Thymus (tissue), 14 donors: ENCODE measurements at places on chromosomes 5 and 9. TPM values are rescaled to one million over a fixed set of nuclear protein-coding genes. Genes with fewer than 3 reads are reported as not detected.

DNA sequence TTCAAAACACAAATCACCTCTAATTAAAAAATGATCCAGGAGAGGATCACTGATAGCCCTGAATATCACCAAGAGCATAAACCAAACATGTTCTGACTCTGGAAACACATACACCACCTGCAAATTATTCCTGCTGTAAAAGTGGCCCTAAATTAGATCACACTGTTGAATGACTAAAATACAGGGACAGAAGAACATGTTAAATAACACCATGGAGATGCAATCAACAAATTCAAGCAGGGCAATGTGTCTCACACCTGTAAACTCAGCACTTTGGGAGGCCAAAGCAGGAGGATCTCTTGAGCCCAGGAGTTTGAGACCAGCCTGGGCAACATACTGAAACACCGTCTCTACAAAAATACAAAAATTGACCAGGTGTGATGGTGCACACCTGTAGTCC is 18.2 kb upstream of the SPOUT1 start:
- no peak for DNase-seq

DNA sequence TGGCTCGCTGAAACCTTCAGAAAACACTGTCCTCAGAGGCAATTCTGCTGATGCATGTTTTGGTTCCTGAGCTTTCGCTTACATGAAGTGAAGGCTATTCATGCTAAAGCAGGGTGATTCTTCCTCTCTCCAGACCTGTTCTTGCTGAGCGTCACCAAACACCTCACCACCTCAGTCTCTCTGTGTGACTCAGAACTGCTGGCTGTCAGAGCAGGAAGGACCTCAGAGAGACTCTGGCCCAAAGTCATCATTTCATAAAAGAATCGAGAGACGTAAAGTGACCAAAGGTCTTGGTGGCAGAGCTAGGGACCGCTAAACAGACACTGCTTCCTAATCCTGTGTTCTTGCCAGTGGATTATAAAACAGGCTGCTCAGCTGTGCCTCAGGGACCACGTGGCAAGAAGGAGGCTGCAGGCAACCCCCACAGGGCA is 73.8 kb downstream of the LHFPL2 start:
- peak; percentile 14 for DNase-seq

WDR36 gene
- polyA plus RNA-seq = 11.8 TPM

DNA sequence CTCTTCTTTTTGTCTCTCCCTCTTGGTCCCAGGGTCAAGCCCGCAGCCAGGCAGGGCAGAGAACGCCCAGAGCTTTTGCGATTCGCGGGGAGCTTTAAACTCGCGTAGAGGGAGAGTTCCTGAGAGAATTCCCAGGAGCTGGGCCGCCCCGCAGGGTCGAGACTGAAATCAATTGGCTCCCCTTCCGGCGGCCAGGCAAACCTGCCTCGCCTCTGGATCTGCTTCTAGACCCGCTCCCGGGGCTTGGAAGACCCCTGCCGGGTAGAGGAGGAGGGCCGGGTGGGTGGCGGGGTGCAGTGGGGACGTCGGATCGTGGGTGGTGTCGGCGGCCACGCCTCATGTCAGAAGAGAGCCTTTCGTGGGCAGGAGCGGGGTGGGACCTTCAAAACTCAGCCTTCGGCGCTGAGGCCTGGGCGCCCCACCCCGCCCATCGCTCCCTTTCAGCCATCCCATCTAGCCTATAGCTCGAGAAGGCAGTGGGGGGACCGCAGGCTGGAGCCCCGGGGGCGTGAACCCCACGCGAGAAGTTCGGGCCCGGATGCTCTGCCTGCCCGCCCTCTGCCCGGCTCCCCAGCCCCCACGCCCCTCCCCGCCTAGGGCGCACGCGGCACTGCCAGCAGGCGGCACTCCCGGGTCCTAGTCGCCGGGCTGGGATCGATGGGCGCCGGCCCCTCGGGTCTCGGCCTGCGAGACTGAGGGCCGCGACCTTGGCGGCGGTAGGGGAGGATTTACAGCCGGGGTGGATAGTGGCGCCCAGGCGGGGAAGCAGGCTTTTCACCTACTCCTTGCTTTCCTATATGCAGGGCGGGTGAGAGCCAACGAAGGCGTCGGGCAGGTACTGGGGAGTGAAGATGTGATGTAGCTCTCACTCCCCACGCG is 6.1 kb downstream of the PRDM6 start:
- DNase-seq = no peak

TNFSF8 gene
- 82.1 TPM for polyA plus RNA-seq

- DNase-seq = no peak
These were observed 406.9 kb upstream of the ACTBL2 start for GRCh38 chr5:57889558-57889957.

GRCh38 chr5:129506950-129507349 is 46.9 kb downstream of the ADAMTS19 start:
- DNase-seq = no peak

- DNase-seq = no peak
These were observed 80.0 kb upstream of the TRIO start for GRCh38 chr5:14063138-14063537.

DNA sequence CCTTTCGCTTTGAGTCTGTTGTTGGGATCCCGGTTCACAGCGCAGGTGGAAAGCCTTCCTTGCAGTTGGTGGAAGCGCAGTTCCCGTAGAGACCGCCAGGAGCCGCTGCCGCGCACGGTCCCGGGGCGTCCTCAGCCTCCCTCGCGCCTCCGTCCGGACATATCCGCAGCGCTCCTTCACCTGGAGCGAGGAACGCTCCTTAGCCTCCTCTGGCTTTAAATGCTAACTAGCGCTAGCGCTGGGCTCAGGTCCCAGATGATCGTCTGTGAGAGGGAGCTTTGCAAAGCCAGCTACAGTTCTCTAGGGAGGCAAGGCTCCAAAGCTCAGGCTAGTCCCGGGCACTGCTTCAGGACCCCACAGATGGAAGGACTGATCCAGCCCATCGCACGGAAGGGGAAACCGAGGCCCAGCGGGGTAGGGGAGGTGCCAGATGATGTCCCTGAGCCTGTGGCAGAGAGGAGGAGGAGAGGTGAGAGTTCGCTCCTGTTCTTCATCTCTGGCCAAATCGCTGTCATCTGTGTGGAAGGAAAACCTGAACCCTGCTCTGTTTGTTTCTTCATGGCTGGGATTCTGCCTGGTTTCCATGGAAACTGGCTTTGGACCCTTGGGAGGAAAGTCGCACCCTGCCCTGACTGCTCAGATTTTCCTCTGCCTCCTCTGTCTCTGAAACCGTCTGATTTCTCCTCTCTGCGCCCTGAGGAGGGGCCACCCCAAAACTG is 31.4 kb downstream of the COL15A1 start:
- DNase-seq = peak; percentile 68

DNA sequence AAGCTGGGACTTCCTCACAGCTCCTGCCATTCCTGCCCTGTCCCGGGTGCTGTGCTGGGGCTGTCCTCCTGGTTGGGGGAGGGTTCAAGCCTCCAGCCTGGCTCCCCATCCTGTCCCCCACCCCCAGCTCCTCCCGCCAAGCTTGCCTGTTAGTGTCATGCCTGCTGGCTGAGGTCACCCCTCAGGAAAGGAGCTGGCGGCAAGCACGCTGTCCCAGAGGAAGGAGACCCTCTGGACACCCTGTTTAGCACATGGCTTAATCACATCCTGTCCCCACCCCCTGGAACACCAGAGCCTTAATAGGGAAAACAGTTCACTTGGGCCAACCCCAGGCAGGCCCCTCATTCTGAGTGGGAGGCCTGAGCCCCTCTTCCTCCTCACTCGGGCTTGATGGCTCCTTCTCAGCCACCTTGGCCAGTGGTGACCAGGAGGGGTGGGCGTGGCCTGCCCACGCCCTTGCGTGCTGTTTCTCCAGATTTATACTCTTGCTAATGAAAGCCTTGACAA is 9.2 kb upstream of the PHYHD1 start:
- DNase-seq = no peak

PLPP7 gene
- polyA plus RNA-seq = 0.96 TPM

GRCh38 chr9:94927048-94927761 is 200.7 kb downstream of the AOPEP start:
- no peak for DNase-seq

GRCh38 chr9:127035423-127035822 is 87.0 kb downstream of the ANGPTL2 start:
- no peak for DNase-seq

DNA sequence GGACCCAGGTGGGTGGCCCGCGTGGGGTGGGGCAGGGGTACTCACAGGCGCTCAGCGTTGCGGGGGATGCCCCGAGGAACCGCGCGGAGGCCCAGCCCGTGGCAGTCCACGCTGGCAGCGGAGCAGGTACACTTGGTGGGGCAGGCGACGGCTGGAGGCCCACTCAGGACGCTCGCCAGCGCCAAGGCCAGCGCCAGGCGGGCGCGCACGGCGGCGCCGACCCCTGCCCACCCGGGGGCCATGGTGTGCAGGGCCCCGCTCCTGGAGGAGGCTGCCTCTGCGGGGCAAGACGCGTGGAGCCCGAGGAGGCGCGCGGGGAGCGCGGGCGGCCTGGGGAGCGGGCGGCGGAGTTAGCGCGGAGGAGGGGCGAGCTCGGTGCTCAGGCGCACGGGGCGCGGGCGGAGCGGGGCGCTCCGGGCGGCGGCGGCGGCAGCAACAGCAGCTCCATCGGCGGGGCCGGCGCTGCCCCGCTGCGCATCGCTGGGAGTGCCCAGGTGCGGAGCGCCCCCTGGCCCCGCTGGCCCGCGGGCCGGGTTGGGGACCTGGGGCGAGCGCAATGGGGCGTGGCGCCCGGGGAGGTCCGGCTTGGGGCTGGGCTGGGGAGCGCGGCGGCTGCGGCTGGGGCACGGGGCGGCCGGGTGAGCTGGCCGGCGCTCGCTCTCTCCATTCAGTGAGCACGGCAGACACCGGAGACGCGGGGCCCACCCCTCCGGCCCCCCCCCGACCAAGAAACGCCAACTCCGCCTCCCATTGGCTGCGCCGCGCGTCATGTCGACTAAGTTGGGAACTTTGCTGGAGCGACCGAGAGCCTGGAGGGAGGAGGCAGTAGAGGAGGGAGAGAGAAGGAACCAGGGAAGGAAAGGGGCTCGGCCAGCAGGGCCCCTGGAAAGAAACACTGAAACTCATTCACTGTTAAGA is at the start of gene SLIT3:
Gene SLIT3 (minus strand): TSS at position 672 of the 918 bp plus-strand sequence. CDS start 430 bp downstream, at position 242.
- DNase-seq = peak; percentile 18
